A172 (cell line): ENCODE measurements at places on chromosomes 5 and 9. TPM values are rescaled to one million over a fixed set of nuclear protein-coding genes. Genes with fewer than 3 reads are reported as not detected.

GRCh38 chr5:101897914-101898313 is 398.2 kb downstream of the SLCO4C1 start:
- peak; percentile 20 for DNase-seq

- peak; percentile 50 for DNase-seq
Measured at GRCh38 chr9:129464972-129465833, 155.7 kb downstream of the C9orf50 start.

DNA sequence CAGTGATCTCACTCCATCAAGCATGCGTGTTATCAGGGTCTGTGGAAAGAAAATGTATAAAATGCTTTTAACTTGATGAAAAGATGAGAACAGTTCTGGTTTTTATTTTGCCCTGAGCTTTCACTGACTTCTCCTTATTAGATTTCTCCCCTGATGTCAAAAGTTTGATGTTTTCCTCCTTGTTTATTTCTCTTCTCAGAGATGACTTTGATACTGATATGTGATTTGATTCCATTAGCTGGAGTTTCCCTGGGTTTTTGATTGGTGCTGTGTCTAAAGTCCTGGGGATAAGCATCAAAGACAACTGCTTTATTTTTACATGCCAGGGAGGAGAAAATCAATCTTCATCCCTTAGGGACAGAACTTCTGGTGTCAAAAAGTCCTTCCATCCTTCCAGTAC is 510.0 kb downstream of the KCTD16 start:
- no peak for DNase-seq

DNA sequence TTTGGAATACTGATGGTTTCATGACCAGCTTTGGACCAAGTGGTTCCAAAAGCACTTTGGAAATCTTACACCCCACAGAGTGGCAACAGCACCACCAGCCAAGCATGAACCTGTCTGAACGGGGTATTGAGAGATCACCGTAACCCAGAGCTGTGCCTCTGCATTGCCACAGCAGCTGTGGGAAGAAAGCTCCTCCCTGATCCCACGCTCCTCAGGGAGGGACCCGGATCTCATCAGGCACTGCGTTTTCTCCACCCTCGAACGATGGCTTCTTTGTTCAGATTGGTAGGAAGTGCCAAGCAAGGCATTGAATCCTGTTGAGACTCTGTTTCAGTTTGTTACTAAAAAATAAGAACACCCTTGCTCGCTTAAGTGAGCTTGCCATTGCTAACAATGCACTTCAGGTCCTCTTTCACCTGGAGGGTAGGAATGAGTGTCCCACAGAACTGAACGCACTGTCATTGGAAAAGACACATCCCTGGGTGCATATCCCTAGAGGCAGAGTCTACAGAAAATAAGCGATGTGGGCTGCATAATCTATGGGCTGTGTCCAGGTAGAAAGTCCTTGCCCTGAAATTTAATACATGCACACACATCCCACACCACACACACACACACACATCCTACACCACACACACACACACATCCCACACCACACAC is 118.0 kb upstream of the ICE1 start:
- no peak for DNase-seq

GRCh38 chr5:2200261-2200950 is 317.7 kb upstream of the IRX4 start:
- DNase-seq: no peak

- DNase-seq: no peak
Measured at GRCh38 chr5:31469886-31470285, 62.0 kb downstream of the DROSHA start.

DNA sequence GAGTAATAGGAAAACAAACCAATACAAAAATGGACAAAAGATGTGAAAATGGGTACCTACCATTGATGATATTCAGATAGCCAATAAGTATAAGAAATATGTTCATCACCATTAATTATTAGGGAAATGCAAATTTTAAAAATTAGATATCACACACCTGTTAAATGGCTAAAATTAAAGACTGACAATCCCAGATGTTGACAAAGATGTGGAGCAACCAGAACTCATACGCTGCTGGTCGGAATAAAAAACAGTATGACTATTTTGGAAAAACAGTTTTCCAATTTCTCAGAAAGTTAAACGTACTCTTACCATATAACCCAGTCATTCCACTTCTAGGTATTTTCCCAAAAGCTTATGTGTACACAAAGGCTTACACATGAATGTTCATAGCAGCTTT is 27.1 kb downstream of the TMEM267 start:
- DNase-seq: no peak

GRCh38 chr9:91488341-91488740 is 64.7 kb upstream of the NFIL3 start:
- no peak for DNase-seq

GRCh38 chr9:27714388-27714787 is 141.1 kb upstream of the C9orf72 start:
- no peak for DNase-seq

GRCh38 chr5:149724130-149724840 is 5.8 kb upstream of the PPARGC1B start:
- no peak for DNase-seq

GRCh38 chr5:126499853-126500342 is 76.7 kb downstream of the GRAMD2B start:
- peak; percentile 28 for DNase-seq

DNA sequence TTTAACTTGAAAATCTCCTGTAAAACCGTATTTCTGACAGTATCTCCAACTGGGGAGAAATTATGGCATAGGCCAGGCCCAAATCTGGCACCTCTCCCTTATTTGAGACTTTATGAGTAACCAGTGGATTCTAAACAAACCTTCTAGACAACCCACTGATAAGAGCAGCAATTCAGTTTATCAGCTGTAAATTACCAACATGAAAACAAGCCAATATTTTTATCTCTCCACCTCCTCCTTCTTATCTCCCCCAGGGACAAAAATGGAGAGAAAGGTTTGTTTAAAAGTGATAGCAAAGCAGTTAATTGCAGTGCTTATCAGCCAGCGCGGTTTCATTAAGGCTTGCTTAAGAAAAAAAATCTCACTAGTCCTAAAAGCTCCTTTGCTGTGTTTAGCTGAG is 53.8 kb downstream of the KCNV2 start:
- peak; percentile 53 for DNase-seq

DNA sequence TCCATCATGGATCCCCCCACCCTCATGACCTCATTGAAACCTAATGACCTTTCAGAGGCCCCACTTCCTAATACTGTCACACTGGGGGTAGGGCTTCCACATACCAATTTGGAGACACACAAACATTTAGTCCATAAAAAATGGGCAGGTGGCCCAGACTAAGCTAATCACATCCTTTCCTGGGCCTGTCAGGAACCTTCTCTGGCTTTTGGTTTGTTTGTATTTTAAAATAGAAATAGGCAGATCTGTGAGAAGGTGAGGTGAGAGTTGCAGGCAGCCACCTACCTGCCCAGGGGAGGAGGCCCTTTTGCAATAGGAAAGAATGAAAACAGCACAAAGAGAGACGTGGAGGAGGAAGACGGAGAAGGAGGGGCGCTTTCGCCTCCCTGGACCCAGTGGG is 90.2 kb upstream of the BOD1 start:
- no peak for DNase-seq

DNA sequence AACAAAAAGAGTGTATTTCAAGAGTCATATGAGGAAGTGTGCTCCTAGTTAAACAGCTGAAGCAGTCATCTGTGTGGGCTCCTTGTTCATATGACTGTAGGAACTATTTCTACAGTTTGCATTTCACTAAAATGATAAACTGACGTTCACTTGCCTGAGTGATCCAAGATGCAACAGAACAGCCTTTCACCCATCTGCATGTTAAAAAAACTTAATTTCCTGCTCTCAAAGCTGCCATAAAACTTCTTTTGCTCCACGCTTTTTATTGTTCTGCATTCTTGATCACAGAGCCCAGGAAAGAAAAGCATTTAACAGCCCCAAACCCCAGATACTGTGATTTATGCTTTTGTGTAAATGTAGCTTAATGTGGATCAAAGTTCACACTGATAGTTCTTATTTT is 43.9 kb downstream of the ZNF608 start:
- no peak for DNase-seq

DNA sequence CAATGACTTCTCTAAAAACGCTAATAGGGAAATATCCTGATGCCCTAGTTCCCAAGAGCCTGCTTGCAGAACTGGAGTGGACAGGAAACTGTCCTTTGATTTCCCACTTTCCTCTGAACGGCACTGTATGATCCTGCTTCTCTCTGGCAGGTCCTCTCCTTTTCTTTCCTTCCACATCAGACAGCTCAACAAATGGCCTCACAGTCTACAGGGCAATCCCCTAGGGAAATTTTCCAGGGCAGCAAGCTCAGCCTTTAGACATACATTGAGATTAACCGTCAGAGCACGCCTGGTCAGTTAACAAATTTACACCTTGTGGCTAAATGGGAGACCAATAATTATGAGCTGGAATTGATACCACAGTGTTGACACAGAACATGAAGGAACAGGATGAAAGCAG is 164.9 kb downstream of the SLC24A2 start:
- no peak for DNase-seq

- DNase-seq: no peak
Measured at GRCh38 chr9:22169243-22169642, 160.1 kb upstream of the CDKN2B start.

- peak; percentile 36 for DNase-seq
Measured at GRCh38 chr9:100322954-100323536, 29.7 kb downstream of the TEX10 start.

DNA sequence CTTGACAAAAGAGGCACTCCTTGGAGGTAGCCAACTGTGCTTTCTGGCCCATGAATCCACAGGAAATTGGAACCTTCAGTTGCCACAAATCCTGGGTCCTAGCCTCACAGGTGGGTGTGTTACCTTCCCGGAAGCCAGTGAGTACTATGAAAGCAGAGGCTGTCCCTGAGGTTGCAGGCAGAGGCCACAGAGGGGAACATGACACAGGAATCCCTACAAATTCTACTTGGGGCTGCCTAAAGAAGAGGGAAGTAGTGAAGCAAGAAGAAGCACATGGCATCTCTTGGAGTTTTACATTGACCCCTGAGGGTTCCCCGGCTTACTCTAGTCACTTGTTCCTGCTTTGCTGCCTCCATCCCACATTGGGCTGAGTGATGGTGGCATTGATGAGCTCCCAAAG is 2.6 kb downstream of the SLC22A5 start:
- no peak for DNase-seq

- peak; percentile 93 for DNase-seq
Measured at GRCh38 chr5:5340206-5340729, 82.2 kb upstream of the ICE1 start.

DNA sequence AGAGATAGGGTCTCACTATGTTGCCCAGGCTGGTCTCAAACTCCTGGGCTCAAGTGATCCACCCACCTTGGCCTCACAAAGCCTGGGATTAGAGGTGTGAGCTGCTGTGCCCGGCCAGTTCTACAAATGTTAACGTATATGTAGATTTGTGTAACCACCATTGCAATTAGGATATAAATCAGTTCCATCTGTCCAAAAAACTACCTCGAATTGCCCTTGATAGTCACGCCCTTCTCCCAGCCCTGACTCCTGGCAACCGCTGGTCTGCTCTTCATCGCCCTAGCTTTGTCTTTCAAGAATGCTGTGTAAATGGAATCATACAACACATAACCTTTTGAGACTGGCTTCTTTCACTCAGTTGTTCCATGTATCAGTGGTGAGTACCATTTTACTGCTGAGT is 46.1 kb upstream of the PPARGC1B start:
- no peak for DNase-seq

DNA sequence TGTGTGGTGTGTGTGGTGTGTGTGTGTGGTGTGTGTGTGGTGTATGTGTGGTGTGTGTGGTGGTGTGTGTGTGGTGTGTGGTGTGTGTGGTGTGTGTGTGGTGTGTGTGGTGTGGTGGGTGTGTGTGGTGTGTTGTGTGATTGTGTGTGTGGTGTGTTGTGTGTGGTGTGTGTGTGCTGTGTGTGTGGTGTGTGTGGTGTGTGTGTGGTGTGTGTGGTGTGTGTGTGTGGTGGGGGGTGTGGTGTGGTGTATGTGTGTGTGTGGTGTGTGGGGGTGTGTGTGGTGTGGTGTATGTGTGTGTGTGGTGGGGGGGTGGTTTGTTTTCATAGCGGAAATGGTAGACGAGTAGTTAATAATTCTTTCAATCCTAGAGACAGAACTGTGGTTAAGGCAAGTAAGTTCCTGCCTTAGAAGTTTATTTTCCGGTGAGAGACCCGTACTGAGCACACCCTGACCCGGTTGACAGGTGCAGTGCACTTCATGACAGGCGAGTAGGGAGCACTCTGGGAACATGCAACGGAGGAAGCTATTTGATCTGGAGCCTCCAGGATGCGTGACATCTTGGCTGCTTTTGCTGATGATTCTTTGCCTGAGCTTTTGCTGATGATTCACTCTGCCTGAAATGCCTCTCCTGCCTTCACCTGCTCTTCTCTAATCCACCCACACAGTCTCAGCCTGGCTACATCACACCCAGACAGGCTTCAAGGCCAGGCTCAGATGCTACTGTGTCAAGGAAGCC is 21.7 kb upstream of the FAT2 start:
- DNase-seq: peak; percentile 62

Gene SH3GL2
- total RNA-seq: 0.67 TPM in 1 of 2 replicates, not detected in the other

Gene GMCL2
- total RNA-seq: not detected in 2 replicates

Gene IL3
- not detected in 2 replicates for total RNA-seq

Gene TSSK1B
- not detected in 2 replicates for total RNA-seq

Gene OBP2B
- not detected in 2 replicates for total RNA-seq

Gene SLC36A2
- total RNA-seq: not detected in 2 replicates

Gene OR1Q1
- total RNA-seq: not detected in 2 replicates

Gene FAM78A
- total RNA-seq: 1.8 and 2.5 TPM in 2 replicates

Gene CARD19
- total RNA-seq: 51.7 and 74.8 TPM in 2 replicates

Gene NR5A1
- not detected in 2 replicates for total RNA-seq

Gene SH2D3C
- 1.7 and 2.1 TPM in 2 replicates for total RNA-seq

Gene CTNND2
- not detected in 2 replicates for total RNA-seq

Gene PIP5K1B
- total RNA-seq: not detected in 2 replicates

Gene ERAP2
- total RNA-seq: 91.9 and 97.0 TPM in 2 replicates

Gene ACOT12
- total RNA-seq: not detected in 2 replicates

Gene RNF183
- total RNA-seq: not detected in 2 replicates

Gene IL7R
- 114 and 160 TPM in 2 replicates for total RNA-seq

Gene DND1
- total RNA-seq: 1.5 TPM in 1 of 2 replicates, not detected in the other
